D341Med (cell line): ENCODE measurements at places on chromosomes 1 and 21.

DNA sequence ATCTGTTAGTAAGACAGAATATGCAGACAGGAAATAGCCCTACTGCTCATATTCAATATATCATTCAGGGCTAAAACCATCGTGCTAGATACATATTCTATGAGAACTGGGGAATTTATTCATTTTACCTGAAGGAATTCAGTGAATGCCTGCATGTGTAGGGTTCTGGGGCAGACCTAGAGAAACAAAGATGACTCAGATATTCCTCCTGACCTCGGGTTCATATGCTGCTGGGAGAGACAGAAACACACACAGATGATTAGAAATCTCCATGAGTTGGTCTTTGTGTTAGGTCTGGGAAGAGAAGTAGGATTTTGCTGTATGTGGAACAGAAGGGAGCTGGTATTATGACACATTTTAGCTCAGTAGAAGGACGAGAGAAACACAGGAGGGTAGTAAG, 176.5 kb upstream of the ST6GALNAC5 start:
- no peak for DNase-seq

DNA sequence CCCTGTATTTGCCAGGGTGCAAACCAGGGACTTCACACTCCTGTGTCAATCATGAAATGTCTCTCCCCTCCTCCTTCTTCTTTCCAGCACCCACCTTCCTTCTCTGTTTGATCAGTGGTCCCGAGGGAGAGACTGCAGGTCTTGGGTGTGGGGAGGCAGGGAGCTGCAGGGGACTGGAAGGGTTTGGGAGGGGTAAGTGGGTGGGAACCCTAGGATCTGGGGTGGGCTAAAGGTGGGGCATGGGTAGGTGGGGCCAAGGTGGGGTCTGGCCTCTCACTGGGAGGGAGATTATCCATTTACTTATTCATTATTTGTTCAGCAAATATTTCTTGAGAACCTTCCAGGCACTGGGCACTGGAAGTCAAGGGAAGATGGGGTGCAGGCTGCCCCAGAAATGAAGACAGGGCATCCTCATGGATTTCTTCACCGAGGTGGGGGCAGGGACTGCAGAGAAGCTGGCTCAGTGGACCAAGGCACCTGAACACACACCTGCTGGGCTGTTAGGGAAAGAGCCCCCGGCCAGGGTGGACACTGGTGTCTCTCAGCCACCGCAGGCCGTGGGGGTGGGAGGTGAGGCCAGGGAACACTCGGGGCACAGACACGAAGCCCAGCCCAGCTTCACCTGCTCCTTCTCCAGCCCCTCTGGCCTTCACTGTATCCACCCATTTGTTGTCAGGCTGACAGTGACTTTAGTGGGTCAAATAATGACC, 193.9 kb upstream of the C1orf174 start:
- DNase-seq: no peak

DNA sequence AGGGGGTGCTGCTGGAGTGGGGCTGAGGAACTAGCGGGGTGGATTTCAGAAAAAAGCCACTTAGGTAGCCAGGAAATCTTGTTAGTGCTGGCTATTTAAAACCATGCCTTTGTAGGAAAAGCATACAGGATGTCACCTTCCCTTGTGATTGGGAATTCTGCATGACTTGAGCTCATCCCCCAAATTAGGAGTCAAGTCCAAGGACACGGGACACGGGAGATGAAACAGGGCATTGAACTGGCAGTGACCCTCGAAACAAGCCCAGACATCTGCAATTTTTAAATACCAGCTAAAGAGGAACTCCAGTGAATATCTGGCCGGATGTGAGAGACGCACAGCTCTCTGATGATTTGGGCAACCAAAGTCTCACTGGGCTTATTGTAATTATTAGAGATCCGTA, 32.8 kb downstream of the C2CD2 start:
- DNase-seq: no peak

GRCh38 chr1:210750468-210750867, 383.5 kb downstream of the KCNH1 start:
- peak; percentile 77 for DNase-seq

- no peak for DNase-seq
Measured at GRCh38 chr1:239287296-239287695, 99.1 kb upstream of the CHRM3 start.

- no peak for DNase-seq
Measured at GRCh38 chr21:31448496-31448895, 104.4 kb upstream of the TIAM1 start.

DNA sequence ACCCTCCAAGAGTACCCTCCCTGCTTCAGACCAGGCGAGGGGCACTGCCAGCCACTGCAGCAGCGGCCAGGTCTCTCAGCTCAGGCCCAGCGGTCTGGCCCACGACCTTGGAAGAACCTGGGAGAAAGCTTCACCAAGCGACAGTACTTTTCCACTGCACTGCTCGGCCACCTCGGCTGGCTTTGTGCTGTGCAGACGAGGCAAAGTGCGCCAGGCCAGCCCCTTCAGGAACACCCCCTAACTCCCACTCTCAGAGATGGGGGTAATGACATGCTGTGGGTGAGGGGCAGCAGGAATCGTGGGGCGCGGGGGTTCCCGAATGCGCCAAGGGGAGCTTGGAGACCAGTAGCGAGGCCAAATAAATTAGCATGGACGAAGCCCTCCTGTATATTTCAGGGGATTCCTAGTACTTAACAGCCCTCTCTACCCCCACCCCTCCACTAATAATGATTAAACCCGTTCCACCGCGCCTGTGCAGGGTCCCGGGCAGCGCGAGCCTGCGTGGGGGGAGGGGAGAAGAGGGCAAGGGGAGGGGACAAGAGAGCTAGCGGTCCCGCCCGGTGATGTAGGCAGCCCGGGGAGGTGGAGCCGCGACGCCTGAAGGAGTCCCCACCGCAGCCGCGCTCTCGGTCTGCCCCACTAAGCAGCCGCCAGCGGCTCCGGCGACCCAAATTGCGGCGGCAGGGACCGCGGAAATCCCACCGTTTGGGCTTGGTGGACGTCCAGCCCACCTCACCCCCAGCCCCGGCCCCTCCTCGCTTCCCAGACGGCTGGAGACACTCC, at the start of gene FAM43B:
Gene FAM43B (plus strand): TSS at position 629 of the 783 bp plus-strand sequence. CDS start 401 bp downstream, outside the sequence.
- peak; percentile 63 for DNase-seq

GRCh38 chr1:7303554-7304317, 467.4 kb upstream of the VAMP3 start:
- DNase-seq: no peak

- peak; percentile 1 for DNase-seq
Measured at GRCh38 chr1:29835406-29835805, 599.1 kb downstream of the PTPRU start.
